Hepatocyte (in vitro differentiated cells): ENCODE measurements at places on chromosomes 1 and 21. TPM values are rescaled to one million over a fixed set of nuclear protein-coding genes. Genes with fewer than 3 reads are reported as not detected.

AMY1B gene
- not detected in 2 replicates for polyA plus RNA-seq

DNA sequence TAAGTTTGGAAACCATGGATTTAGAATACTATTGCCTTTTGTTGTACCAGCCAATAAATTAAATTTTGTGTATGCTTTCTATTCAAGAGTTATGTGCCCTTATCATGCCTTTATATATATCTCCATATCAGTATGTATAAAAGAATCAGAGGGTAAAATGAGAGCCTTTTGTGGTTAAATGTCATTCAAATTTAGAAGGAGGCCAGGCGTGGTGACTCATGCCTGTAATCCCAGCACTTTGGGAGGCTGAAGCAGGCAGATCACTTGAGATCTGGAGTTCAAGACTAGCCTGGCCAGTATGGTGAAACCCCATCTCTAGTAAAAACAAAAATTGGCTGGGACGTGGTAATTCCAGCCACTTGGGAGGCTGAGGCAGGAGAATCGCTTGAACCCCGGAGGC is 88.9 kb downstream of the XPR1 start:
- no peaks in the 10 kb centered on the region for H3K4me1 ChIP-seq
- H3K27ac ChIP-seq, result no peak overlapping the region
- no peak overlapping the region for H3K4me3 ChIP-seq
- no peaks in the 10 kb centered on the region for H3K36me3 ChIP-seq
- no peak for DNase-seq

DNA sequence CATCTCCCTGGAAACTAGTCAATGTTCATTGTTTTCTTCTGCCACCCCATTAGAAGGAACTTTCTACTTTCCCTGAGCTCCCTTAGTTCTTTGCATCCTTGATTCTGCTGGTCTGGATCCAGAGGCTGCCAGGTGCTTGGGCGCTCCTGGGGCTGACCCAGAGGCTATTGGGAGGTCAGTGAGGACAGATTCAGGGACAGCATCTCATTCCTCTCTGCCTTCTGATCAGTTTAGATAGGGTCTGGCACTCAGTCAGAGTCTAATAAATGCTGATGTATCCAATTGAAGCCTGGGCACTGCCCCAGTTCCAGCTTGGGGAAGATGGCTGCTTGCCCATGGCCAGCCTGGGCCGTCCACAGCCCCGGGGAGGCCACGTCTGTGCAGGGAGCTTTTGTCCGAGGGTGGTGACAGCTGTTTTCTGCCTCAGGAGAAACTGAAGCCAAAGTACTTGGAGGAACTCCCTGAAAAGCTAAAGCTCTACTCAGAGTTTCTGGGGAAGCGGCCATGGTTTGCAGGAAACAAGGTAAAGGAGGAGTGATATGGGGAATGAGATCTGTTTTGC is 2.3 kb downstream of the GSTM1 start:
- H3K4me1 ChIP-seq, result no peaks in the 10 kb centered on the region
- no peaks in the 10 kb centered on the region for H3K36me3 ChIP-seq
- no peak overlapping the region for H3K27ac ChIP-seq

GRCh38 chr1:185632659-185633423 is 101.3 kb upstream of the HMCN1 start:
- no peaks in the 10 kb centered on the region for H3K4me1 ChIP-seq
- no peak for DNase-seq

DNA sequence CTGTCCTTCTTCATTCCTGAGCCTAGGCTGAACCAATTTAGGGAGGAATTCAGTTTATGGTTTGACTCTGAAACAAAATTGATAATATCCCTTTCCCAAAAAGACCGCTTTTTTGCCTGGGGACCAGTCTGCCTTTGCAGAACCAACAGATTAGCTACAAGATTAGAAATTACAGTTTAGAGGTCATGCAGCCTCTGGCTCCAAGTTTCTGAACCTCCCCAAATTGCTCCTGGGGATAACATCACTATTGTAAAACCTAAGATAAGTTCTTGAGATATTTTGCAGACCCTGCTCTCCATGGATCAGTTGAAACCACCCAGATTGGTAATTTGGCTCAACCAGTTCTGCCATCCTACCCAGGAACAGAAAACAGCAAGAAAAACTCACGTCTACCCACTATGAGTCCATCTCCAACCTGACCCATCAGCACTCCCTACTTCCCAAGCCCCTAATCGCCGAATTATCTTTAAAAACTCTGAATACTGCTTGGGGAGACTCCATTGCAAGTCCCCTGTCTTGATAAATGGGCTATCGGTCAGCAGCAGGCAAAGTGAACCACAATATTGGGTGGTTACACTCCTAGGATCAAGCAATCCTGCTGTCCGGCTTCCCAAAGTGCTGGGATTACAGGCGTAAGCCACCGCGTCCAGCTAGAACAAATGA is 605 bp upstream of the RABGGTB start:
- H3K4me3 ChIP-seq, result peak overlapping the region; percentile 61
- H3K27ac ChIP-seq, result peak overlapping the region; percentile 81
- peaks cover 30% of the 10 kb centered on the region for H3K4me1 ChIP-seq
- no peaks in the 10 kb centered on the region for H3K36me3 ChIP-seq
- no peaks in the 10 kb centered on the region for H3K27me3 ChIP-seq
- no peak for DNase-seq

PNRC2 gene
- 65.8 and 75.4 TPM in 2 replicates for polyA plus RNA-seq

DNA sequence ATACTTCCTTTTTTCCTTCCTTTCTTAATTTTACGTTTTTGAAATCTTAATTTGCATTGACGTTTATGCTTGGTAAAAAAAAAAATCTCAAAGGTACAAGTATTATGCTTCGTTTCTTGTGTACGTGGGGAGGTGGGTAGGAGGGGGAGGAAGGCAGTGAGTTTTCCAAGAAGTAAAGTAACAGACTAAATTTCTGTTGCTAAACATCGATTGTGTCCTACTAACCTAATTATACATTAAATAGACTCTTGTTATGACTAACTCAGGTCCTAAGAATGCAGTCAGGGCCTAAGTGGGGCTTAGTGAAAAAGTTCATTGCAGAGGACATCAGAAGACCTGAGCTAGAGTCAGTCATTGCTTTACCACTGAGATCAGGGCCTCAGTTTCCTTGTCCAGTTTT is 17.5 kb downstream of the NEK7 start:
- no peaks in the 10 kb centered on the region for H3K36me3 ChIP-seq
- no peaks in the 10 kb centered on the region for H3K27me3 ChIP-seq
- H3K4me1 ChIP-seq, result peaks cover 31% of the 10 kb centered on the region
- no peak for DNase-seq
- H3K27ac ChIP-seq, result no peak overlapping the region

MROH7 gene
- 0.24 and 0.95 TPM in 2 replicates for polyA plus RNA-seq

GRCh38 chr1:59967780-59968179 is 41.2 kb upstream of the CYP2J2 start:
- no peaks in the 10 kb centered on the region for H3K36me3 ChIP-seq
- DNase-seq, result no peak
- peaks cover 19% of the 10 kb centered on the region for H3K4me1 ChIP-seq
- no peak overlapping the region for H3K4me3 ChIP-seq

- no peak for DNase-seq
- no peaks in the 10 kb centered on the region for H3K27me3 ChIP-seq
- no peak overlapping the region for H3K27ac ChIP-seq
- no peak overlapping the region for H3K4me3 ChIP-seq
- no peaks in the 10 kb centered on the region for H3K36me3 ChIP-seq
Measured at GRCh38 chr1:221916176-221916575, 174.3 kb upstream of the DUSP10 start.

GRCh38 chr1:91124290-91124985 is 102.6 kb upstream of the ZNF644 start:
- no peak overlapping the region for H3K4me3 ChIP-seq
- no peaks in the 10 kb centered on the region for H3K36me3 ChIP-seq
- no peaks in the 10 kb centered on the region for H3K27me3 ChIP-seq
- peaks cover 26% of the 10 kb centered on the region for H3K4me1 ChIP-seq
- H3K27ac ChIP-seq, result no peak overlapping the region

- DNase-seq, result no peak
- H3K27me3 ChIP-seq, result no peaks in the 10 kb centered on the region
- no peaks in the 10 kb centered on the region for H3K36me3 ChIP-seq
- H3K4me3 ChIP-seq, result no peak overlapping the region
- no peaks in the 10 kb centered on the region for H3K4me1 ChIP-seq
- H3K27ac ChIP-seq, result no peak overlapping the region
Measured at GRCh38 chr1:175319912-175320230, 127.3 kb upstream of the KIAA0040 start.

DNA sequence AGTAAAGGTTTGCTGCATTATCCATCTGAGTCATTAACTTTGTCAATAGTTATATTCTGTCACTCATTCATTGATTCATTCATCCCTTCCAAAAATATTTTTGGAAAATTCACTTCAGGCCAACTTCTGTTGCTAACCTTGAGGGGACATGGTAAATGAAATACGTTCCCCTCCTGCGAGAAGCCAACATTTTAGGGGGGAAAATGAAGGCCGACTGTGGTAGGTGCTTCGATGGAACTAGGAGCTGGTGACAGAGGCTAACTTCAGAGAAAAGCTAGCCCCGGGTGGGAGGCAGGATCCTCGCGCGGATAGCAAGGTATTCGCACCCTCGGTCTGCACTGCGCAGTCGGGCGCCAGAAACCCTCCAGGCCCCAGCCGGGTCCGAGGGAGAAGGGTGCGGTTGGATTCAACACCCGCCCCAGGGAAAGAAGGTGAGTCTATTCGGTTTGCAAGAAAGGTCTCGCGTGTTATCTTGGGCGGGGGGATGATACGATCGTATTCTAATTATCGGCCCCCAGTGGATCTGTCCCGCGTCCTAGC is 646 bp upstream of the RRP15 start:
- H3K36me3 ChIP-seq, result no peaks in the 10 kb centered on the region
- H3K4me3 ChIP-seq, result peak overlapping the region; percentile 56
- H3K4me1 ChIP-seq, result peaks cover 10% of the 10 kb centered on the region
- DNase-seq, result no peak
- H3K27me3 ChIP-seq, result no peaks in the 10 kb centered on the region
- H3K27ac ChIP-seq, result peak overlapping the region; percentile 92

GRHL3 gene
- polyA plus RNA-seq, result 6.9 and 7.9 TPM in 2 replicates

LRRIQ3 gene
- not detected in 2 replicates for polyA plus RNA-seq

- DNase-seq, result no peak
- no peak overlapping the region for H3K4me3 ChIP-seq
- no peak overlapping the region for H3K27ac ChIP-seq
- H3K27me3 ChIP-seq, result no peaks in the 10 kb centered on the region
- no peaks in the 10 kb centered on the region for H3K36me3 ChIP-seq
Measured at GRCh38 chr1:192698731-192699130, 62.8 kb downstream of the RGS13 start.

- H3K27ac ChIP-seq, result peak overlapping the region; percentile 74
- no peak overlapping the region for H3K4me3 ChIP-seq
- peaks cover 29% of the 10 kb centered on the region for H3K4me1 ChIP-seq
- DNase-seq, result no peak
- H3K36me3 ChIP-seq, result no peaks in the 10 kb centered on the region
- no peaks in the 10 kb centered on the region for H3K27me3 ChIP-seq
Measured at GRCh38 chr1:109622895-109623294, 3.3 kb downstream of the AMPD2 start.

DNA sequence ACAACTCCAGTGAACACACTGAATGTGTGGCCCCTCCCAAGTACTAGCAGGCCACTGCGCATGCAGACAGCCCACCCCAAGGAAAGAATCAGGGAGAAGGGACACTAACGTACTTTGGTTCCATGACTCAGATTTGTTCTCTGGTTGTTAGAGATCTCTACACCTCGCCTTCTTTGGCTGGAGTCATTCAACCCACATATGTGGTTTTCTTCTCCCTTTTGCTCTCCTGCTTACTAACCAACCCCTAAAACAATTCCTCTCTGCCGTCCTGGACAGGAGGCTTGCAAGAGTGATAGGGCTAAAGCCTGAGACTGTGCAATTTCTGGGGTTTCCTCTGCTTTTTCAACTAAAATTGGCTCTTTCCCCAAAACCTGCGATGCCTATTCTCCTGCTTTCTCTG is 5.7 kb upstream of the CD48 start:
- H3K4me1 ChIP-seq, result no peaks in the 10 kb centered on the region
- no peak overlapping the region for H3K27ac ChIP-seq
- H3K27me3 ChIP-seq, result no peaks in the 10 kb centered on the region
- H3K36me3 ChIP-seq, result no peaks in the 10 kb centered on the region
- no peak for DNase-seq

- peak; percentile 45 for DNase-seq
- no peaks in the 10 kb centered on the region for H3K36me3 ChIP-seq
- no peaks in the 10 kb centered on the region for H3K27me3 ChIP-seq
- H3K27ac ChIP-seq, result peak overlapping the region; percentile 95
- peaks cover 31% of the 10 kb centered on the region for H3K4me1 ChIP-seq
Measured at GRCh38 chr21:46065215-46065913, 32.5 kb upstream of the COL6A2 start.

GRCh38 chr1:29883986-29884385 is 647.7 kb downstream of the PTPRU start:
- no peaks in the 10 kb centered on the region for H3K27me3 ChIP-seq
- H3K4me3 ChIP-seq, result no peak overlapping the region
- no peak overlapping the region for H3K27ac ChIP-seq

- peak overlapping the region; percentile 72 for H3K27ac ChIP-seq
- no peaks in the 10 kb centered on the region for H3K27me3 ChIP-seq
- H3K36me3 ChIP-seq, result no peaks in the 10 kb centered on the region
- DNase-seq, result no peak
Measured at GRCh38 chr1:22454476-22455056, 2.9 kb downstream of the ZBTB40 start.

GRCh38 chr1:207923121-207923520 is 12.2 kb upstream of the CD34 start:
- DNase-seq, result no peak
- peaks cover 6% of the 10 kb centered on the region for H3K4me1 ChIP-seq
- H3K27me3 ChIP-seq, result peaks cover 5% of the 10 kb centered on the region
- no peaks in the 10 kb centered on the region for H3K36me3 ChIP-seq

GRCh38 chr1:194487172-194487571 is 1300.8 kb upstream of the B3GALT2 start:
- H3K4me1 ChIP-seq, result no peaks in the 10 kb centered on the region
- H3K27ac ChIP-seq, result no peak overlapping the region
- H3K27me3 ChIP-seq, result no peaks in the 10 kb centered on the region

DNA sequence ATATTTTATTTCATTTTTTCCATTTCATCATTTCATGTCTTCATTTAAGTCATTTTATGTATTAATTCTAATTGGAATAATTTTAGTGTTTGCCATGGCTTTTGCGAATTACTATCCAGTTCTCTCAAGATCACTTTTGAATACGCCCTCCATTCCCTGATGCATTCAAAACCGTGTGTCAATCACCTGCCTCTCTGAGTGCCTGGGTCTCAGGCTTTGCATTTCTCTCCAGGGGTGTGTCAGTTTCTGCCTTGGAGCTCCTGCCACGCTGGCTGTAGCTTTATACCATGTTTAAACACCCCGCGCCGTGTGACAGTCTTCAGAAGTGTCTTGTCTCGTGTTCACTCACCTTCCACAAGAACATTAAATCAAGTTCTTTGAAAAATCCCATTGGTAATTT is 7.4 kb upstream of the DNMT3L start:
- H3K36me3 ChIP-seq, result no peaks in the 10 kb centered on the region
- H3K27ac ChIP-seq, result no peak overlapping the region
- H3K4me1 ChIP-seq, result no peaks in the 10 kb centered on the region
- H3K4me3 ChIP-seq, result no peak overlapping the region
- no peak for DNase-seq
